Fibroblast of mammary gland (primary cell): ENCODE measurements at places on chromosomes 5 and 9.

GRCh38 chr5:157222506-157223230 is 42.0 kb downstream of the ITK start:
- peak; percentile 66 for DNase-seq

DNA sequence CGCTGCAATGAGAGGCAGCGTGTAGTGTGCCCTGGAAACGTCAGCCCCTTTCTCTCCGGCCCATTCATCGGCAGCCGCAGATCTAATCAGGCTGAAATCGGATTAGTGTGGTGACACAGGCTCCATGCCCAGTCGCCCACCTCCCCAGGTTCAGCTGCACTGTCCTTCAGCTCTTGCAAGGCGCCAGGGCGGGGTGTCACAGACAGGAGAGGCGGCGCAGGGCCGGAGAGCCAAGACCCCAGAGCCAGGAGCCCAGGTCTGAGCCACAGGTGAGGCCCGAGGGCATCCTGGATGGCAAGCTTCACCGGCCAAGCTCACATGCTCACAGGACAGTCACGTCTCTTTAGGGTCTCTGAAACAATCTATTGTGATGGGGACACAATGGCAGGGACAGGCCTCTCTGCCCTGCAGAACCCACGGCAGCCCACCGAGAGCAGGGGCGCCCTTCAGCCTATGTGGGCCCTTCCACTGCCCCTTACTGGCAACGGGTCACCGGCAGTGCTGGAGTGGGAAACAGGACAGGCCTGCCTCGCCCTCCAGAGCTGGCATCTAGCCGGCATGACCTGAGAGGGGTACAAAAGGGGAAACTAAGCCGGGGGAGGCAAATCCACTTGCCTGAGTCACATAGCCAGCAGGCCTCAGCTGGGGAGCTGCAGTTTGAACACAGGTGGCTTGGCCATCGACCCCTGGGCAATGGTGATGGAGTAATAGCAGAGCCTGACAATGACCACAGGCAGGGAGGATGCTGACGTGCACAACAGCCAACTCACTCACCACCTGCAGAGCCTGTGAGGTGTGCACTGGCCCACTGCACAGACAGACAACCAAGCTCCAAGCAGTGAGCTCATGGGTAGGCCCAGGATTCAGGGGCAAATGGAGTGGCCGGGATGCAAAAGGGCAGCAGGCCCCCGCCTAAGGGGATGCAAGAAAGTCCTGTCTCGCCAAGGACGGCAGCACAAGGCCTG is 48.1 kb downstream of the VAV2 start:
- no peak for DNase-seq

GRCh38 chr9:98634685-98635336 is 73.9 kb downstream of the GABBR2 start:
- DNase-seq = no peak

GRCh38 chr9:20391208-20391607 is 231.1 kb downstream of the MLLT3 start:
- DNase-seq = no peak

- DNase-seq = peak; percentile 94
Observed at GRCh38 chr9:110655754-110656641, 12.6 kb upstream of the MUSK start.

DNA sequence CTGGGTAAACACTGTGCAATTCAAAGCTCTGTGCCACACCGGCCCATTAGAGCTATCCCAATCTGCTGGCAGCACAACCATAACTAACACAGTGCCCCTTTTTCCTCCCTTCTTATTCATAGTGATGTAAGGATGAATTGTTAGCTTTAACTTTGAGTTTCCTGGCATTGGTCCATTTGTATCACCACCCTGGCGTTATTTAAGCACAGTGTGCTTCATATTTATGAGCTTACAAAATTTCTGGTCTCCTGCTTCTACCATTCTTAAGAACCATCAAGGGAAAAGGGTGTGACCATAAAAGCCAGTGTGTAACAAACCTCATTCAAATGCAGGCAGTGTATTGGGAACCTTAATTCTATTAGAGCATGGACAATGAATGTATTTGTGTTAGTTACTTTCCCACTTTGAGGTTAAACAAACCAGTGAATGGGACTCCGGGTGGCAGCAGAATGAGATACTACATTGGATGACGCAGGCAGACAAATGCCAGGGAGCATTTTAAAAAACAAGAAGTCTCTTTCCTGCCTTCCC is 222.6 kb downstream of the TMEM161B start:
- DNase-seq = no peak

- peak; percentile 82 for DNase-seq
Observed at GRCh38 chr5:142713121-142713706, 27.3 kb upstream of the FGF1 start.

DNA sequence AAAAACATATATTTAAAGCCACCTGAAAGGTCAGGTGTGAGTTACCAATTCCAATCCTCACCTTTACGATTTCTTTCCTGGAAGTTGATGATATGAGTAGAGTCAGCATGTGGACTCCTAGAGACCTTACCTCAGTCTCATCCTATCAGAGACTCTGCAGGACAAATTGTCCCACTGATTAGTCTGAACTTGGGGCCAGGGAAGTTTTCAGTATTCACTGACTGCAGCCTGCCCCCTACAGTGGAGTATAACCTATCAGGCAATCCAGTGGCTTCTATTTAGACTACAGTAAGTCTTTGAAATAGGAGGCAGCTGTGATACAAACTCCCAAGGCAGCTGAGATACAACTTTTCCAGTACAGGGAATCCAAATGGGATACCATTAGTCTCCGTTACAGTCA is 449.4 kb upstream of the CDH10 start:
- DNase-seq = no peak

- DNase-seq = no peak
Observed at GRCh38 chr5:168740811-168741213, 161.6 kb upstream of the PANK3 start.

DNA sequence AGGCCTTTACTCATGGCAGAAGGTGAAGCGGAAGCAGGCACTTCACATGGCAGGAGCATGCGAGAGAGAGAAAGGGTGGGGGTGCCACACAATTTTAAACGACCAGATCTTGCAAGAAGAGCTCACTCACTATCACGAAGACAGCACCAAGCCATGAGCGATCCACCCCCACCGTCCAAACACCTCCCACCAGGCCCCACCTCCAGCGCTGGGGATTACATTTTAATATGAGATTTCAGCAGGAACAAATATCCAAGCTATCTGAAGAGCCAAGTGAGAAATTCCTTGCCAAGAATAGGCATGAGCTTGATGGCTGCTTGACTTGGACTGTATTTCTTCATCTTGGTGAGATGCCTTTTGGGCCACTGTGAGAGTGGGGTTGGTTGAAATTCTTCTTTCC is 88.0 kb downstream of the PDZD2 start:
- DNase-seq = no peak

GRCh38 chr9:13140843-13141592 is 138.5 kb downstream of the MPDZ start:
- peak; percentile 13 for DNase-seq

DNA sequence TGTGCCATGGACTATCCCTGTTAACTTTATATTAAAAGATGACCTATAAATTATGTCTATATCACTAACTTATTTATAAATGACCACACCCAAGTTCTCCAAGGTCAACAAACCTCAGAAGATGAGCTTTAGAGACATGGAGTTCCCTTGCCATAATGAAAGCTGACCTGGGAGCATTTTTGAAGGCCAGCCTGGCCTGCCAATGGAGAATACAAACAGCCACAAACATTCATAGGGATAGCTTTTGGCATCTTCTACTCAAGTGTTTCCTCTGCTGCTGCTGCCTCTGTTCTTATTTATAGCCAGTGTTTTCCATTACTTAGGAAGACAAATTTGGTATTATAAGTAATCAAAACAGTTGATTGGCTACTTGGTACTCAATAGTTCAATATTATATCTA is 117.3 kb upstream of the ADAMTS19 start:
- no peak for DNase-seq

DNA sequence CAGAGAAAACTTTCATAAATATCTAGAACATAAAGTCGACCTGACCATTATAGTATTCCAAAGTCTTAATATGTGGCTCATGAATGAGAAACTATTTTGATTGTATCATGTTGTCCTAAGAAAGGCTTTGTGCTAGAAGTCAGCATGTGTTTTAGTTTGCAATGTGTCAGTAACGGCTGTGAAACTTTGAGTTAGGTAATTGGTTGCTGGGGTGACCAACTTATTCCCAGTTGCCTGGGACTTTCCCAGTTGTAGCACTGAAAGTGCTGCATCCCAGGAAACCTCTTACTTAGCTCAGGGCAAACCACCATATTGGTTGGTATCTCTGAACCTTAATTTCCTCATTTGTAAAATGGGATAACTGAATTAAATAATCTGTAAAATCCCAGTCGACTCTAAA is 114.6 kb upstream of the SLC12A2 start:
- peak; percentile 22 for DNase-seq

DNA sequence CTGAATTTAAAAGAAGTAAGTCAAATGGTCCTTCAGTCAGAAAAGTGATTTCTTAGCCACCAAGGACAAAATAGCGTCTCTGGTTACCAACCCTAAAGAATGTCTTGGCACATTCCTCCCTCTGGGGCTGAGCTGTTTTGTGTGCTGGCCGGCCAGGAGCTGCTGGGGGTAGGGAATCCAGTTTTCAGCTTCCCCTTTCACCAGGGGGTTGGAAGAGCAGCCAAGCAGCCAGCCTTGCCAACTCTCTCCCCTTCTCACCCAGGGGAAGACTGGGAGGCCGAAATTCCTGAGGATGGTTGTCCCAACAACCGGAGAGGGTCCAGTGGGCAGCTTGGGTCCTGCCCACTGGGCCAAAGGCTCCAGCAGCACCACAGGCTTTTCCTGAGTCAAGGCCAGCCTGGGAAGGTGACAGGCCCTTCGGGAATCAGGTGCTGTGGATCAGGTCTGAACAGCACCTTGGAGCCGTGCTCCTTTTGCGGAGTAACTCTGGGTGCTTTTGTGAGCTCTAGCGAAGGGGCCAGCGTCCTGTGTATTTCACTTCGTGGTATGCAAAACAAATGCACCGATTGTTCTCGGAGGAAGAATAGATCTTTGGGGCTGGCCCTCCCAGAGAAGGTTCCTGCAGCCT is 4.2 kb downstream of the WWC1 start:
- peak; percentile 63 for DNase-seq

- DNase-seq = no peak
Observed at GRCh38 chr9:6884990-6885389, 127.2 kb downstream of the KDM4C start.

- DNase-seq = peak; percentile 21
Observed at GRCh38 chr5:10034001-10034400, 215.7 kb downstream of the ATPSCKMT start.

DNA sequence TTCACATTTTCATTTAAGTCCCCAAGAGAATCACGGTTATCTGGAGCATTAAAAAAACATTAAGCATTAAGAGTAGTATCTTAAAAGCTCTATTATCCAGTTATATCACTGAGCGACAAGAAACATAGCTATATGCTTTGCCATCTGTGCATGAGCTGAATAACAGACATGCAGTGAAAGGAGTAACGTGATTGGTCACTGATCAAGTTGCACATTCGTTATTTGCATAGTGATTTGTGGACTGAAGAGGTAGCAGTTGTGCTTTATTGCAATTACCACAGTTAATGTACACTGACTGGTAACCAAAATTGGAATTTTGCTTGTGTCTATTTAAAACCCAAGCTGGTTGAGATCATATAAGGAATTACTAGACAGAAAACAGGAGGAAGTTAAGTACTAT is 107.4 kb downstream of the MCTP1 start:
- DNase-seq = no peak

DNA sequence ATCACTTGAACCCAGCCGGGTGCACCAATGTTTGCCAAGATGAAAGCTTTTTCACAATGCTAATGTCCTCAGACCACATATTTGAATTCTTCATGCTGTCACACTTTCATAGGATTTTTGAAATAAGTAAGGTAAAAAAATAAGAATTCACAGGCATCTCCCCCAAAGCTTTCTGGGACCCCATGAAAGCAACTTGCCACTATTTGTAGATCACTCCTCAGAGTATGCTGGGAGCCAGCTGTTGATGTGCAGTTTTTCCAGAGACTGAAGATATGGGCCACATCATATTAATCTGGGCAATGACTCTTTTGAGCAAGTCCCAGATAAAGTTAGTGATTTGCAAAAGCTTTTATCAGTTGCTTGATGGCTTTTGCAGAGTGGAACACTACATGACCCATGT is 507.9 kb downstream of the RASEF start:
- DNase-seq = no peak

DNA sequence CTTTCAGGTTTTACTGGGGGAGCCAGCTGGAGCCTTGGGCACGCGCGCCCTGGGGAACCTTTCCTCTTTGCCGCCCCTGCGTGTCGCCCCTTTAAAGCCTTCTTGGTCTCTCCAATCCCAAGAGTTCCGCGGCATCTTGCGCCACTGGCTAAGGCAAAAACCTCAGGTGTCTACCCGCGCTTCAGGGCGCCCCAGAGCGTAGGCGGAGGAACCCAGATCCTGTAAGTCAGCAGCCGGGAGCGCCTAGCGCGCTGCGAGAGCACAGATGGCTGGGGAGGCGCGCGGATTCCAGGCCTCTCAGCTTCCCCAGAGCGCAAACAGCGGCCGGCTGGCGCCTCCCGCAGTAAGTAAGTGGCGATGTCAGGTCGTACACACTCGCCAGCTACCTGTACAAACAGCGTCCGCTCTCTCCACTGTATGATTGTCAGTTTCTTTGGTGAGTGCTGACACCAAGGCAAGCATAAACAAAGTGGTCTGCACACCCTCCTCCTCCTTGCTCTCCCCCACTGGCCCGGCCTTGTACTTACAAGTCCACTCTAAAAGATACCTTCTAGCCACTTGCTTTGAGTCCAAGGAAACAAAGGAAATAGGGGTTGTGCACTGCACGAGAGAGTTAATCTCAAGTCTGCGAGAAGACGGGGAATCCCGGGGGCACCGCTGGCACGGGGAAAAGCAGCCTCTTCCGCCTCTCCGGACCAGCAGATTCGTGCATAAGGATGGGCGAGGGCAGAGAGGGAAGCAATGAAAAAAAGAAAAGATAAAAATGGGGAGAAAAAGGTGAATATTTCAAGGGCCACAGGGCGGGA is 2.9 kb downstream of the HTR1A start:
- DNase-seq = peak; percentile 5

- no peak for DNase-seq
Observed at GRCh38 chr5:109467058-109467457, 57.3 kb upstream of the PJA2 start.

DNA sequence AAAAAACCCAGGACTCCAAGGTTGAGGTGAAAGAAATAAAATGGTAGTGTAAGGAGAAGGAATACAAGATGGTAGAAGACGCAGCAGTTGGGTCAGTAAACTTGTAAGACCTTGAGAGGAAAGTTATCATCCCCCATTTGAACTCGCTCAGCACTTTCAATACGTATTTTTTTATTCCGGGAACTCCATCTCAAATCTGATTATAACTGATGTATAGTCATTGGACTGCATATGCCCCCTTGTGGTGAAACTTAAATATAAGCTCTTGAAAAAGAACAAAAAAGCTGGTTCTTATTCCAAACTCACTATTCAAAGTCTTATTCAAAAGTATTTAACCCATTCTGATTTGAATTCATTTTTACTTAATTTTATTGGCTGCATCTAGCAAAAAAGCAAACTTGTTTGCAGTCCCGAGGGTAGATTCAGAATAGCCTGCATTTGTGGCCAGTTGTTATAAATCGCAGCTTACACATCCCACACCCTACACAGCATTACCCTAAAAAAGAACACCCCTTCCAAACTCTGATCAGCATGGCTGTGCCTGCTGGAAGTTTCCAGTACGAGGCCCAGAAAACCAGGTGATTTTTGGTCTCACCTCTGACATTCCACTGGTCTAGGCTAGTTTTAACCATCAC is 118.0 kb downstream of the ESM1 start:
- DNase-seq = peak; percentile 74
